ENCODE measurements at places on chromosomes 1 and 21.

GRCh38 chr1:31980835-31981455 lies 32.7 kb upstream of the KHDRBS1 start:
- no peak for DNase-seq

DNA sequence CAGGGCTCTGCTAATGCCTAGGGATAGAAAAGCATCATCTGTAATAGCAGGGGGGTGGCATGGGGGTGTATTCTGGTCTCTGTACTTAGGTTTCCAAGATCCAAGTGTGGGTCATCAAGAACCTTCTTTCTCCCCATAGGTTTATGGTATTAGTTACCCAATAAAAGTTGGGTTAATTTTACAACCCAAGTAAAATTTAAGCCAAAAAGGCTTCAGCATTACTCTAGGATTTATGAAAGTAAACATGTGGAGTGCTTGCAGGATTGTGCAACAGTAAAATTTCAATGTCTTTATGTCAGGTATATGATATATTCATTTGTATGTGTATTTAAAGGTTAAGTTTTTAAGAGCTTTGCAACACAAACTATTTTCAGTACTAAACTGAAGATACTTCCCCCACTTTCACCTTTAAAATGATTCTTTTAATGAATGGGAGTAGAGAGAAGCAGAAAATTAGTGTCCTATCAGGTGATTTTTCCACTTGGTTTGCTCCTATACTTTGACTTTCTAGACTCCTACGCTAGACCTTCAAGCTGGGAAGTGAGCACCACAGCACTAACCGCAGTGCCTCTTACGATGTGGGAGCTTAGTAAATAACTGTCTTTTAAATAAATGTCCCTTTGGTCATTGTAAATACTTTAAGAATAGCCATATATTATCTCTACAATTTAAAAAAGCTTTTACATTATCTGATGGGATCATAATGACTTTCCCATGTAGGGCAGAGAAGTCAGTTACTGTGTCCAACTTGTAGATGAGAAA lies 67.8 kb upstream of the UBE2U start:
- DNase-seq, result no peak

DNA sequence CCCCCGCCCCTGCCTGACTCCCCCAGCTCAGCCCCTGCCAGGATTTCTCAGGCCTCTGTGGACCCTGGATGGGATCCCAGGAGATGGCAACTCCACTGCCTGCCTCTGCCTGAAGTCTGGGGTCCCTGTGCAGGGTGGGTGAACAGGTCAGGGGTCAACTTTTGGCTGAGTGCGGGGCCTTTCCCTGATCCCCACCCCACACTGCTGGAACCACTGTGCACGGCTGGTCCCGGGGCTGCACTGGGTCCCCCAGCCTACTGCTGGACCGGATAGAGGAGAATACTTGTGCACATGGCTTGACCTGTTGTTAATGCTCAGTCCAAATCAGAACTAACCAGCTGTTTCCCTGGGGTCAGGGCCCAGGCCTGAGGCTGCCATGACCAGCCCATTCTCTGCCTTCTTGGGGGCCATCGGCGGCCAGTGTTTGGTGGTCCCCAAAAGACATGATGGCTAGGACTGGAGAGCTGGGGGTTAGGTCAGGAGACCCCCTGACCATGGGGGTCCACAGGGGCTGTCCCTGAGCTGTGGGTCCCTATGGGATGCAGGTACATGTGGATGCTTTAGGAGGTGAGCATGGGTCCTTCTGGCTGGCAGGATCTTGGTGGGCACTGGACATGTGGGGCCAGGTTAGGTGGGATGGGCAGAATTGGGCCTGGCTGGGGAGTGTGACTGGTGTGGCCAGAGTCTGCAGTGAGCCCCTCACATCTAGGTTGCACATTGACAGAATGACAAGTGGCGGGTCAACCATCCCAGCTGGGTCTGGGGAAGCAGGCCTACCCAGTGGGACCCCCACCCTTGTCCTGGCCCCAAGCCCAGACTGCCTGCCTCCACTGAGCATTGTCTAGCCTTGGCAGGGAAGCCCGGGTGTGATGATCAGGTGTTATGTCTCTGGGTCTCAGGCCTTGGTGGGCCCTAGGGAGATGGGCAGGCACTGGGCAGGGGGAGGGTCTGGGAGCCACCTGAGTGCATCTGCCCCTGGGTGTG lies 19.0 kb upstream of the ZNF678 start:
- no peak for DNase-seq

- no peak for DNase-seq
These were observed 7.3 kb downstream of the SH2D1B start for GRCh38 chr1:162404550-162405160.
